Smooth muscle cell of the pulmonary artery (primary cell): ENCODE measurements at places on chromosomes 7 and 10. TPM values are rescaled to one million over a fixed set of nuclear protein-coding genes. Genes with fewer than 3 reads are reported as not detected.

The SORCS1 gene
- 0.20 TPM in 1 of 2 replicates, not detected in the other for total RNA-seq

The NEUROG3 gene
- total RNA-seq = not detected in 2 replicates

The HGF gene
- total RNA-seq = 51.1 and 342 TPM in 2 replicates

The GBX1 gene
- total RNA-seq = not detected in 2 replicates

The DUSP5 gene
- total RNA-seq = 11.0 and 15.8 TPM in 2 replicates

The CDHR3 gene
- 3.1 and 9.2 TPM in 2 replicates for total RNA-seq

The SCIN gene
- total RNA-seq = 0.23 and 1.2 TPM in 2 replicates

The NPY gene
- total RNA-seq = 2.3 TPM in 1 of 2 replicates, not detected in the other

The HHEX gene
- 2.1 and 9.2 TPM in 2 replicates for total RNA-seq

The ERV3-1 gene
- total RNA-seq = 9.5 and 11.2 TPM in 2 replicates

The SUN3 gene
- not detected in 2 replicates for total RNA-seq

The ANKRD2 gene
- 0.33 and 1.1 TPM in 2 replicates for total RNA-seq

The SCRN1 gene
- total RNA-seq = 92.3 and 146 TPM in 2 replicates

The LRRC4 gene
- 0.03 TPM in 1 of 2 replicates, not detected in the other for total RNA-seq

The ADAM22 gene
- total RNA-seq = 0.43 and 0.52 TPM in 2 replicates

The PLCE1 gene
- total RNA-seq = 1.8 and 2.5 TPM in 2 replicates

The POU6F2 gene
- total RNA-seq = not detected in 2 replicates

The PNLIP gene
- not detected in 2 replicates for total RNA-seq

The SPDYE8 gene
- total RNA-seq = not detected in 2 replicates

The POLR3A gene
- 18.2 and 19.8 TPM in 2 replicates for total RNA-seq

The NRG3 gene
- total RNA-seq = not detected in 2 replicates

The EXOC4 gene
- 132 and 151 TPM in 2 replicates for total RNA-seq
